ENCODE measurements at places on chromosomes 16 and 17.

DNA sequence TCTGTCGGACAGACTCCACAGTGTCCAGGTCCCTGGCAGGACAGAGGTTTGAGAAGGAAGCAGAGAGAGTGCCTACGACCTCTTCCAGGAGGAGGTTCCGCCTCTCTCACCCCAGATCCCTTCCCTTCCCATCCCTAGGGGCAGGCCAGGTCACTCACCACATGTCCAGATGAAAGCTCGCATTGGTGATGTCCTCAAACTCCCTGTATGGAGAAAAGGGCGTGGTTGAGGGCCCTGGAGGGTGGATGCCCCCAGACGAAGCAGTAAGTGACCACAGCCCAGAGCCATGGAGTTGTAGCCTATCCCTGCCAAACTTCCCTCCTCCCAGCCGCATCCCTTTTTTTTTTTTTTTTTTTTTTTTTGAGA lies 3.4 kb downstream of the UNC13D start:
- no peak for DNase-seq

DNA sequence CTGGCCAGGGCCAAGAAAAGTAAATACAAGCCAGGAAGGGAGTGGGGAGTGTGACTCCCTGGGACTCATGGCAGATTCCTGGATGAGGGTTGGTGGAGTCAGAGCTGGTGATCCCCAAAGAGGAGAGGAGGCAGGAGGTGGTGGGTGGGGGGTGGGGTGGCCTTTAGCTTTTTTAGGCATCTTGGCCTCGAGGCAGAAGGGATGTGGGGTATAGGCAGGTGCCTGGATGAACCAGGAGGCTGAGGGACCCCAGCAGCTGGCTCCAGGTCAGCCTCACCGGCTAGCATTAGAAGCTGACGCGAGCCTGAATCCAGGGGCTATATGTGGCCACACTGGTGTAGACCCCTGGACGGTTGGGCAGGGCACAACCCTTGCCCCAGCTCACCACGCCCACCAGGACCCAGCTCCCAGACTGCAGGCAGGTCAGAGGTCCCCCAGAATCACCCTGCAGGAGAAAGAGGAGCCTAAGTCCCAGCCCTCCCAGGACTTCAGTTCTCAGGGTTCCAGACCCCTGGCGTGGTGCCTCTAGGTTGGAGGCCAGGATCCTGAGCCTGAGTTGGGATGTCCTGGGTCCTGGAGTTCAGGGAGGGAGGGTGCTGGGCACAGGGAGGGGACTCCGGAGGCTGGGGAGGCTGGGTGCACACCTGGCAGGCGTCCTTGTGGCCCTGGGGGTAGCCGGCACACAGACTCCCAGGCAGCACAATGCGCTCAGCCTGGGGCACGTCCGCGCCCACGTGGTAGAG lies 2.8 kb downstream of the PRSS33 start:
- no peak for DNase-seq

- DNase-seq = no peak
Measured at GRCh38 chr17:44546671-44547606, 10.3 kb upstream of the FZD2 start.

- DNase-seq = no peak
Measured at GRCh38 chr16:65684230-65684629, 562.4 kb upstream of the CDH11 start.

DNA sequence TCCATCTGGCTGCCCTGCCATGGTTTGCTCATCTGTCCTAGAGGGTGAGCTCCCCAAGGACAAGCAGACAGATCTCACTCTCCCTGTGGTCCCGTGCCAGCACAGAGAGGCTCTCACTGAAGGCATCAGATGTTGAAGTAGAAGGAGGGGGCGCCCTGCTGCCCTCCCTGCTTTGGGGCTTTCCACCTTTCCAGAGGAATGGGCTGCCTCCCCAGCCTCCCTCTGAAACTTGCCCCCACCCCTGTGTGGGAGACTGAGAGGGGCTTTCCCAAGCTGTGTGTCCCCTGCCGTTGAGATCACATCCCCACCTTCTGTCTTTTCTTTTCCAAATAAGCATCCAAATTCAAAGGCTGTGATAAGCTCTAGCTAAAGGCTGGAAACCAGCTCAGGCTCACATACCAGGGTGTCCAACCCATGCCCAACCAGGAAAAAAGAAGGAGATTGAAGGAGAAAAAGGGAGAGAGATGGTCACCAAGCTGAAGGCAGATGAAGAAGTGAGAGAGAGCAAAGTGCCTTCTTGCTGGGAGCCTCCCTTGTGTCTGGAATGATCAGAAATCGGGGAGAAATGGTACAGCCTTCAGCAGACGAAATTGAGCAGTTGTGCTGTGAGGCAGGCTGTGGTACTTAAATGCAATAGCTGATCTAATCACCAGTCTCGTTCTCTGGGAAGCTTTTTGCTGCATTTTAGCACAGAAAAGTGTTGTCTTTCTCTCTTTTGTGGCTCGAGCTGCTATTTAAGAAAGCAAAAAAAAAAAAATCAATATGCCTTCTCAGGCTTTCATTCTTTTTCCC lies 145.9 kb upstream of the LHX1 start:
- no peak for DNase-seq

DNA sequence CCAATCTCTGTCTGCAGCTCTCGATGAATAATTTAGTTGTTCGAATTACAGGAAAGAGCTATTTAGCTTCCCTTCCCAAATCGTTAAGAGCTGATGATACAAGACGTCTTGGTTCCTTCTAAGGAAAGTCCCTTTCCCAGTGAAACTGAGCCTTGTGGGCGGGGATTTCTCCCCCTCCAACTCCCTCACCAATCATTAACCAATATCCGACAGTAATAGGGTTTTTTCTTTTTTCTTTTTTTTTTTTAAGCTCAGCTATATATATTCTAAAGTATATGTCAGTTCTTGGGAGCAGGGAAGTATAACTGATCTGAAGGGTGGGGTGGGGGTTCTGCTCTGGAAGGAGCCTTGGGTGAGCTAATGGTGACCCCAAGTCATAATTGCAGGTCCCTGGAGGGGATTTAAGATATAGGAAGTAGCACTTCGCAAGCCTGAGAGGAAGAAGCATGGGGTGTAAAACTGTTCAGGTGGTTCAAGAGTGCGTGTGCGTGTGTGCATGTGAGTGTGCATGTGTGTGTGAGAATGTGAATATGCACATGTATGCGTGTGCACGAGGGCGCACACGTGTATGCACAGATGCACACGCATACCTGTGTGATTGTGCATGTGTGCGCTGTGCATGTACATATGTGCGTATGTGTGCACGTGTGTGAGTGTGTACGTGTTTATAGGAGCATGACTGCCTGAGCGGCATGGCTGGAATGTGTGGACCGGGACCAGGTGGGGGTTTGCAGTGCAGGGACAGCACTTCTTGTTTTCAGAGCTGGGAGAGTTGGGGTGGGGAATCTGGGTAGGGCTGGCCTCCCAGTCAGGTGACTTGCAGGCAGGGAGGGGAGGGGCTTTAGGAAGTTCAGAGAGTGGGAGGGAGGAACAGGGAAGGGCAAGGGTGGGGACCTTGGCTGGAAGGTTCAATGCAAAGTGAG lies 42.7 kb downstream of the SOCS3 start:
- DNase-seq = no peak

DNA sequence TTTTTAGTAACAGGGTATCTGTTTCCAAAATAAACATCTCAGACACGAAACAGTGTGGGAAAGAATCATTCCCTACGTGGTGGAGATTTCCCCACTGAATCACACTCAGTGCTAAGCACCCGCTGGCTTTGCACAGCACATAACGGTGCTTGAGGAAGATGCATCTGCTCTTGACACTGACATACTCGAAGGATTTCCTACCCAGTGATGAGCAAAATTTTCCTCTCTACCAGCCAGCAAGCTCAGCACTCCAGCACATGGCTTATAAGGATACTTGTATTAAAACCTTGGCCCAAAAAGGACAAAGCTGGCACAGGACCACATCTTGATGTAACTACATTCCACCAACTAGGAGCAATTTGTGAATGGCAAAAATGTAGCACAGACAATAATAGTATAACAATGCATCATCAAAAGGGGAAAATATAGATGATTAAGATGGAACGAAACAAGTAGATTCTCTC lies 59.0 kb downstream of the ANKFY1 start:
- DNase-seq = peak; percentile 52

Data from non-pigmented ciliary epithelial cell (primary cell).